Muscle of leg (tissue), 16 donors: ENCODE measurements at places on chromosomes 2 and 18. TPM values are rescaled to one million over a fixed set of nuclear protein-coding genes. Genes with fewer than 3 reads are reported as not detected.
A peak's percentile ranks its signal among the peaks of the same experiment; 100 is the strongest.

DNA sequence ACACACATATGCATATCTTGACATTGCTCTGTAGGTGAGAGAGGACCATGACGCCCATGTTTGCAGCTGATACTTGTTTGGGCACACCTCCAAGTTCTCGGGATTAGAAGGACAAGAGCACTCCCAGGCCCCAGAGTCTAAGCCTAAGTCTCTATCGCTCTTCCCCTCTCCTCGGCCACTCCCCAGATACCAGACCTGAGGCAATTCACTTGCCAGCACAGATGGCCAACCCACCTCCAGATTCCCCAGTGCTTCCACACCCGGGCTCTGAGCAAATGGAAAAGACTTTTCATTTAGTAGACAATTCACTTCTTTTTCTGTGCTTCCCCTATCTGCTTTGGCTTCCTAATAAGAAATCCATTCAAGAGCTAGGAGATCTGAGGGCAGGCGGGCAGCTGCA lies 32.9 kb downstream of the EHD3 start:
- no peaks in the 10 kb centered on the region for H3K36me3 ChIP-seq
- H3K4me1 ChIP-seq = no peaks in the 10 kb centered on the region
- no peaks in the 10 kb centered on the region for H3K27me3 ChIP-seq
- no peak overlapping the region for H3K27ac ChIP-seq
- DNase-seq = no peak

- no peak overlapping the region for H3K4me3 ChIP-seq
- peaks cover 13% of the 10 kb centered on the region for H3K27me3 ChIP-seq
- peaks cover 22% of the 10 kb centered on the region for H3K4me1 ChIP-seq
- H3K36me3 ChIP-seq = no peaks in the 10 kb centered on the region
- DNase-seq = no peak
These were observed 6.8 kb upstream of the GAL3ST2 start for GRCh38 chr2:241769819-241770184.

- H3K4me3 ChIP-seq = no peak overlapping the region
- DNase-seq = peak; percentile 84
- no peak overlapping the region for H3K27ac ChIP-seq
- peaks cover 30% of the 10 kb centered on the region for H3K36me3 ChIP-seq
- peaks cover 11% of the 10 kb centered on the region for H3K4me1 ChIP-seq
These were observed 17.0 kb upstream of the NFATC1 start for GRCh38 chr18:79378536-79379250.

GRCh38 chr18:48616484-48617255 lies 77.8 kb downstream of the CTIF start:
- H3K4me1 ChIP-seq = peaks cover 34% of the 10 kb centered on the region
- H3K27me3 ChIP-seq = no peaks in the 10 kb centered on the region
- no peak overlapping the region for H3K27ac ChIP-seq
- H3K36me3 ChIP-seq = peaks cover 18% of the 10 kb centered on the region

- peaks cover 12% of the 10 kb centered on the region for H3K36me3 ChIP-seq
- no peaks in the 10 kb centered on the region for H3K27me3 ChIP-seq
- no peak for DNase-seq
- H3K27ac ChIP-seq = no peak overlapping the region
- no peak overlapping the region for H3K4me3 ChIP-seq
These were observed 42.7 kb downstream of the SMAD4 start for GRCh38 chr18:51072586-51073313.

- no peaks in the 10 kb centered on the region for H3K4me1 ChIP-seq
- no peaks in the 10 kb centered on the region for H3K36me3 ChIP-seq
- H3K27ac ChIP-seq = no peak overlapping the region
- DNase-seq = no peak
- H3K27me3 ChIP-seq = peaks cover 2% of the 10 kb centered on the region
These were observed 30.4 kb downstream of the TRABD2A start for GRCh38 chr2:84850471-84850870.

DNA sequence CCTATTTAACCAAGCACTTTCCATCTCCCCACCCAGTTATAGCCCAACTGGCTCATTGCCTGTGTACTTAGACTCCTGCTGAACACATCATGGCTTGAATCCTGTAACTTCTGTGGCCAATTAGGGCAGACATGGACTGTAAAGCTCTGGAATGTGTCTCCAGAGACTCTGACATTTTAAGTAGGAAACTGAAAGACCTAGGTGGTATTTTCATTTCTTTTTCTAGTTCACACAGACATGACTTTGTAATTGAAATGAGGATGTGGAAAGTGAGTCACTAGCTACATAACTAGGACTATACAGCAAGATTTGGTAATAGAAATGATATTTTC lies 12.2 kb downstream of the DOK1 start:
- no peak overlapping the region for H3K4me3 ChIP-seq
- DNase-seq = peak; percentile 57
- H3K27ac ChIP-seq = no peak overlapping the region
- H3K36me3 ChIP-seq = no peaks in the 10 kb centered on the region
- H3K27me3 ChIP-seq = peaks cover 19% of the 10 kb centered on the region
- H3K4me1 ChIP-seq = no peaks in the 10 kb centered on the region

DNA sequence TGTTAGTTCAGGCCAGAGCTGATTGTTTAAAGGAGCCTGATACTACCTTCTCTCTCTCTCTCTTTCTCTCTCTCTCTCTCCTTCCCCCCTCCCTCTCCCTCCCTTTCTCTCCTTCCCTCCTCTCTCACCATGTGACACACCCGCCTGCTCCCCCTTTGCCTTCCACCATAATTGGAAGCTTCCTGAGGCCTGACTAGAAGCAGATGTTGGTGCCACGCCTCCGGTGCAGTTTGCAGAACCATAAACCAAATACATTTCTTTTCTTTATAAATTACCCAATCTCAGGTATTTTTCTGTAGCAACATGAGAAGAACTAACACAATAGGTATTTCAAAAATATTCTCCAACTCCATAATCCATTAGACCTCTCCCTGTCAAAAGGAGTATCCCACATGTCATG lies 62.4 kb downstream of the ANKRD62 start:
- no peaks in the 10 kb centered on the region for H3K4me1 ChIP-seq
- DNase-seq = no peak
- H3K27me3 ChIP-seq = no peaks in the 10 kb centered on the region
- no peak overlapping the region for H3K4me3 ChIP-seq

DNA sequence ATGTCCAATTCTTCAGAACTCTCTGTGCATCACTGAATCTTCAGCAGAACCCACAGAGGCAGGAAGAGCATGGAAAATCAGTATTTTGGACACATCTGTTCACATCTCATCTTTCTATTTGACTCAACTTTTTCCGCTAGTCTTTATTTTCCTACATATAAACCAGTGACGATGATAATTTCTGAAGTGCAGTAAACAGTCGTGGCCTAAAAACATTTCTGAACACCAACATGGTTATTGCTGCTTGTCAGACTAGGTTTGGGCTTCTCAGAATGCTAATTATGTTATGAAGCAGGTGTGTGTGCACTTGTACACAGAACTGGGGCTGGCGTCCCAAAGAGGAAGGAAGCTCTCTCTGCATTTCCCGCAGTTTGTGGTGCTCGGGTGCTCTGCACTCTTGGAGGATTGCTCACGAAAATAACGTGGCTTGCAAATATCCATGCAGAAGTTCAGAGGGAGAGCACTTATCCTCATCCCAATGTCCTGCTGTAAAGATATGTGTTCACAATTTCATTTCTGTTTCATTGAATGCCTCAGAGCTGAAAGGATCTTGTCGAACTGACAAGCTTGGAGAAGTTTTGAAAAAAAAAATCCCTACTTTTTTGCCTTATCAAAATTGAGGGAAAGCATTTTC lies 50.8 kb downstream of the EDAR start:
- H3K4me3 ChIP-seq = no peak overlapping the region
- no peak for DNase-seq
- peaks cover 4% of the 10 kb centered on the region for H3K27me3 ChIP-seq
- peaks cover 29% of the 10 kb centered on the region for H3K4me1 ChIP-seq
- no peaks in the 10 kb centered on the region for H3K36me3 ChIP-seq
- no peak overlapping the region for H3K27ac ChIP-seq

DNA sequence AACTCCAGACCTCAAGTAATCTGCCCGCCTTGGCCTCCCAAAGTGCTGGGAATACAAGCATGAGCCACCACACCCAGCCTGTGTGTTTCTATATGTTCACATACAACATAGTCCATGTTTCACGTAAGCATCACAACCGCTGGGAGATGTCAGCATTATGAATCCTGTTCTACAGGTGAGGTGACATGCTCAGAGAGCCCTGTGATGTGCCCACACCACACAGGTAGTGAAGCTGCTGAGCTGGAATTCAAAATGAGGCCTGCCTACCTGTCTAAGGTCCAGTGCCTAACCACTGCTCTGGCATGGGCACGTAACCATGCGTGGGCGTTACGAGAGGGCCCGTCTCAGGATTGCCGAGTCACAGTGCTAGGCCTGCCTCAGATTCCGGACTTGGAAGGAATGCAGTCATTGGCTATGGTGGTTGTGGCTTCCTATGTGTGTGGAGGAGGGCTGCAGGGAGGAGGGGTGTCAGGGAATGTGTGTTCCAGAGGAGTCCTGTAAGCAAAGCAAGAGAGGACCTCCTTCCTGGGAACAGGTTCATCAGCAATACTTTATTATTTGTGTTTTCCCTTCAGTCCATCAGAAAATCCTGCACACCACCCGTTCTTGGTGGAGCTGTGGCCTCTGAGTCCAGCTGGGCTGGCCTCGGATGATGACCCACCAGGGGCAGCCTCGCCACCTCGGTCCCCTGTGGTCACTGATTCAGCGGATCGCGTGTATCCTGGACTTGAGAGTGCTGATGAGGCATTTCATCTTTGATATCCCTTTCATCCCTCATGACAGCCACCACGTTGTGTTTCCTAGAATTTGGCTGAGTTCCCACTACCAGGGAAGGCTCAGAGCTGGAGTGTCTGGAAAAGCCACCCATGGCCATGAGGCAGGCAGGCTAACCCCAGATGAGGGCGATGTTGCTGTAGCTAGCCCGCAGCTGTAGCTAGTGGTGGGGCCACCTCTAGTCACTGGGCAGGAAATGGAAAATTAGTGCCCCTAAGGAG lies 31.1 kb downstream of the HK2 start:
- no peak overlapping the region for H3K4me3 ChIP-seq
- no peaks in the 10 kb centered on the region for H3K27me3 ChIP-seq
- H3K4me1 ChIP-seq = peaks cover 10% of the 10 kb centered on the region
- DNase-seq = no peak
- H3K36me3 ChIP-seq = no peaks in the 10 kb centered on the region

DNA sequence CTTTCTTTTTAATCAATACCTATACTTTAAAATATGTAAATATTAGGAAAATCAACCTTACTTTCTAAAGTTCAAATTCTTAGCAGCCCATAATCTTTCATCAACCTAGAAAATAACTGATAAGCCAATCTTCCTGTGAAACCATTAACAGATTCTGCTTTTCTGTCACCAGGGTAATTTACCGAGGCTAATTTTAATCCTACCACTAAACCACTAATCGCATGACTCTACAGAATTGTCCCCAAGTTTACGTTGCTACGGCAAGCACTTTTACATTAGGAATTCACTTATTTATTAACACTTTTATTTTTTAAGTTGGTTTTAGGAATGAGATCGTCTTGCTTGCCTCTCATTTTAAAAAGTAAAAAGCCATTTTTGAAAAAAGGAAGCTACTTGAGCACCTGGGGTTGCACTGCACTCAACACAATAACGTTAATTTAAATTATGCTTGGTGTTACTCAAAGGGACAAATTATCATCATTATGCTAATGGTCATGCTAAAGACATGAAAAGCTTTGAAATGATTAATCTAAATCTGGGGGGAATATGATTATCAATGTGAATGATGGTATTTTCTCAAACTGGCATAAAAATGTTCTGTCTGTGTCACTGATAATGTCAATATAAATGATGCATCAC lies 10.2 kb downstream of the ZNF516 start:
- H3K4me3 ChIP-seq = no peak overlapping the region
- H3K4me1 ChIP-seq = peaks cover 25% of the 10 kb centered on the region
- H3K36me3 ChIP-seq = peaks cover 8% of the 10 kb centered on the region
- no peak for DNase-seq
- no peak overlapping the region for H3K27ac ChIP-seq
- H3K27me3 ChIP-seq = no peaks in the 10 kb centered on the region

KANSL3 gene
- 30.3 TPM for polyA plus RNA-seq

- no peak overlapping the region for H3K4me3 ChIP-seq
- H3K27me3 ChIP-seq = no peaks in the 10 kb centered on the region
- DNase-seq = no peak
- H3K27ac ChIP-seq = no peak overlapping the region
- H3K4me1 ChIP-seq = no peaks in the 10 kb centered on the region
- H3K36me3 ChIP-seq = no peaks in the 10 kb centered on the region
These were observed 852.5 kb downstream of the GALR1 start for GRCh38 chr18:78102135-78102534.

COX7A2L gene
- 167 TPM for polyA plus RNA-seq

- no peak overlapping the region for H3K4me3 ChIP-seq
- H3K36me3 ChIP-seq = peaks cover 27% of the 10 kb centered on the region
- H3K4me1 ChIP-seq = peaks cover 8% of the 10 kb centered on the region
- H3K27ac ChIP-seq = no peak overlapping the region
- peaks cover 2% of the 10 kb centered on the region for H3K27me3 ChIP-seq
These were observed 97.7 kb downstream of the DYSF start for GRCh38 chr2:71550801-71551630.

GRCh38 chr2:212961255-212961654 lies 190.2 kb downstream of the IKZF2 start:
- H3K27ac ChIP-seq = no peak overlapping the region
- no peak overlapping the region for H3K4me3 ChIP-seq
- no peaks in the 10 kb centered on the region for H3K4me1 ChIP-seq
- DNase-seq = no peak

MEP1B gene
- polyA plus RNA-seq = 0.13 TPM

GRCh38 chr2:189234991-189235390 lies 55.4 kb upstream of the COL5A2 start:
- no peaks in the 10 kb centered on the region for H3K27me3 ChIP-seq
- no peak overlapping the region for H3K27ac ChIP-seq
- H3K4me1 ChIP-seq = no peaks in the 10 kb centered on the region
- H3K36me3 ChIP-seq = no peaks in the 10 kb centered on the region
- DNase-seq = no peak
- no peak overlapping the region for H3K4me3 ChIP-seq

AQP4 gene
- polyA plus RNA-seq = 0.33 TPM

GRCh38 chr2:68320118-68320641 lies 431 bp upstream of the CNRIP1 start:
- peaks cover 9% of the 10 kb centered on the region for H3K4me1 ChIP-seq
- DNase-seq = peak; percentile 62
- H3K27ac ChIP-seq = peak overlapping the region; percentile 98
- H3K36me3 ChIP-seq = peaks cover 12% of the 10 kb centered on the region

DNA sequence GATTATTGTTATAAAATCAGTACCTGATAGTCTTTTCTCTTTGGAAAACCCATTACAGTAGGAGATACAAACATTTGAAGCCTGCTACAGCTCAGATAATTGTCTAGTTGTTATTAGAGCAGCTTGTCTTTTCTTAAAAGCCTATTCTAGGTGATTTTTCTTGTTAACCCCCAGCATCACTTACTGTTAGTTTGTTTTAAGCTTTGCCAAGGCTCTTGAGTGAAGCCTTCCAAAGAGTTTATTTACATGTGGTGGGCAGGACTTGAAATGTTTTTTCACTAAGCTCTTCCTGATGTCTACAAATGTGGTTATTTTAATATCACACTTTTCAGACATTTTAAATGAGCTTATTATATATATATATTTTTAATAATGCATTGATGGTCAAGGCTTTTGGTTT lies 791.3 kb downstream of the PLCL1 start:
- no peaks in the 10 kb centered on the region for H3K27me3 ChIP-seq
- H3K4me1 ChIP-seq = no peaks in the 10 kb centered on the region
- no peaks in the 10 kb centered on the region for H3K36me3 ChIP-seq
- no peak for DNase-seq
- no peak overlapping the region for H3K27ac ChIP-seq

NOL4 gene
- polyA plus RNA-seq = 0.33 TPM

GRCh38 chr2:10236571-10237391 lies 65.9 kb upstream of the HPCAL1 start:
- peak; percentile 16 for DNase-seq
- no peak overlapping the region for H3K4me3 ChIP-seq

- peak; percentile 92 for DNase-seq
- H3K27ac ChIP-seq = peak overlapping the region; percentile 80
- H3K27me3 ChIP-seq = no peaks in the 10 kb centered on the region
- no peaks in the 10 kb centered on the region for H3K36me3 ChIP-seq
- H3K4me3 ChIP-seq = no peak overlapping the region
These were observed 173.6 kb downstream of the BCL2 start for GRCh38 chr18:63145851-63146555.
